ENCODE measurements at places on chromosomes 7 and 10. TPM values are rescaled to one million over a fixed set of nuclear protein-coding genes. Genes with fewer than 3 reads are reported as not detected.
A peak's percentile ranks its signal among the peaks of the same experiment; 100 is the strongest.

- no peak for DNase-seq
These were observed 102.4 kb downstream of the SMURF1 start for GRCh38 chr7:99041526-99041925.

DNA sequence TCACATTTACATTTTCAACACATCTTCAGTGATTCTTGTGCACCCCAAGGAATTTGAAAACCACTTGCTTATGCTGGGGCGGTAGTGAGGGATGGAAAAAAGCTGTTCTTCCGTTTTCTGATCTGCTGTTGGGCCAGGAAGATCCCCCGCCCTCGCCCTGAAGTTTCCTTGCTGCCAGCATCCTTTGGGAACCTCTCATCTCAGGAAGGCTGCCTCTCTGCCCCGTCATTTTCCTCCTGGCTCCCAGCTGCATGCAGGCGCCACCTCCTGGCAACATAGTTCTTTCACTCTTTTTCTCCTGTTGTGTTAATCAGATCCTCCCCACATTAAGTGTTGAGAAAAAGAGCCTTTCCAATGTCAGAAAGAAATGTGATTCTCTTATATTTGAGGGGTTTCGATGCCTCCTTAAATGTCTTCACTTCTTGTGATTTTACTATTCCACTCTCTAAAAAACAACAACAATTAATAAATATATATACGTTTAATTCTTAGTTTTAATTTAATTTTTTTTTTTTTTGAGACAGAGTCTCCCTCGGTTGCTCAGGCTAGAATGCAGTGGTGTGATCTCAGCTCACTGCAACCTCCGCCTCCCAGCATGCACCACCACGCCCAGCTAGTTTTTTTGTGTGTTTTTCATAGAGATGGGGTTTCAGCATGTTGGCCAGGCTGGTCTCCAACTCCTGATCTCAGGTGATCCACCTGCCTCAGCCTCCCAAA lies 122.9 kb downstream of the RALA start:
- peak; percentile 89 for DNase-seq

GRCh38 chr7:44368885-44369284 lies 43.5 kb upstream of the CAMK2B start:
- DNase-seq: no peak

DNA sequence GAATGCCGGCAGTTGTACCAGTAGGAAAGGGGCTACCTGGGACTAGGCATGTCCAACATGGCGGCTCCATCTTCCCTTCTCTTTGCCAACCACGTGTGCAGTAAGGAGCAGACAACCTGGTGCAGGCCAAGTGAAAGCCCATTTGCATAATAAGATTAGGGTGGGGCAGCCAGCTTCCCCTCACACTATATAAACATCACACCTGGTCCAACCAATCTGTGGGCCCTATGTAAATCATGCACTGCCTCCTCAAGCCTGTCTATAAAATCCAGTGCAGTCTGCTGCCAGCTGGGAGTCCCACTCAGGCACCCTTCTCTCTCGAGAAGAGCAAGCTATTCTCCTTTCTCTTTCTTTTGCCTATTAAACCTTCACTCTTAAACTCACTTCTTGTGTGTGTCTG lies 429.3 kb downstream of the CALN1 start:
- DNase-seq: no peak

DNA sequence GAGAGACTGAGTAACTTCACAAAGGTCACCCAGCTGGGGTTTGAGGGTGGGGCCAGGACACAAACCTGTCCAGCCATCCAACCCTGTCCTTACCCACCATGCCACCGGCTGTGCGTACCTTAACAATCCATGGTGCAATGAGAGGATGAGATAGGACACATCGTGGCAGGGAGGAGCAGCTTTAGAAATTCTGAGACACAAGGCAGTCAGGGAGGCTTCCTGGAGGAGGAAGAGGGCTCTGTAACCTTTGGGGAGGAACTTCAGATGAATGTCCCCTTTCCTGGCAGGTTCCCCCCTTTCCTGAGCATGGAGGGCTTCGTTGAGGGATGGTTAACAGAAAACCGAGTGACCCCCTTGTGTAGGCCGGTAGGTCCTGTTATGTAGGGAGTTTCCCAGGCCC lies 35.6 kb upstream of the SLC29A3 start:
- DNase-seq: no peak

DNA sequence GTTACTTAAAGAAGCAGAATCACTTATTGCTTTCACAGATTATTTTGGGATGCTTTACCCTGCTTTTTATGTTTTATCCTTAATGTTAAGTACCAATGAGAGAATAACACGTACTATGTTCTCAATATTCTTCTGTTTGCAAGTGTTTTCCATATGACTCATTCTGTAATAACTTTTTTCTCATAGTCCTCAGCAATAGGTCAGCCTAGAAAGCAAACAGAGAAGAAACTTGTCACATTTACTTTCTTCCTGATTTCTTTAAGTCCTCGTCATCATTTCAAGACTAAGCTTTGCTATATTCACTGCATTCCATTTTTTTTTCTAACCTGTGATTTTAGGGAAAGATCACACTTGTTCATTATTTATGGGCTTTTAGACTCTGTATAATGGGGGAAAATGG lies 6.8 kb upstream of the AGR2 start:
- no peak for DNase-seq

DNA sequence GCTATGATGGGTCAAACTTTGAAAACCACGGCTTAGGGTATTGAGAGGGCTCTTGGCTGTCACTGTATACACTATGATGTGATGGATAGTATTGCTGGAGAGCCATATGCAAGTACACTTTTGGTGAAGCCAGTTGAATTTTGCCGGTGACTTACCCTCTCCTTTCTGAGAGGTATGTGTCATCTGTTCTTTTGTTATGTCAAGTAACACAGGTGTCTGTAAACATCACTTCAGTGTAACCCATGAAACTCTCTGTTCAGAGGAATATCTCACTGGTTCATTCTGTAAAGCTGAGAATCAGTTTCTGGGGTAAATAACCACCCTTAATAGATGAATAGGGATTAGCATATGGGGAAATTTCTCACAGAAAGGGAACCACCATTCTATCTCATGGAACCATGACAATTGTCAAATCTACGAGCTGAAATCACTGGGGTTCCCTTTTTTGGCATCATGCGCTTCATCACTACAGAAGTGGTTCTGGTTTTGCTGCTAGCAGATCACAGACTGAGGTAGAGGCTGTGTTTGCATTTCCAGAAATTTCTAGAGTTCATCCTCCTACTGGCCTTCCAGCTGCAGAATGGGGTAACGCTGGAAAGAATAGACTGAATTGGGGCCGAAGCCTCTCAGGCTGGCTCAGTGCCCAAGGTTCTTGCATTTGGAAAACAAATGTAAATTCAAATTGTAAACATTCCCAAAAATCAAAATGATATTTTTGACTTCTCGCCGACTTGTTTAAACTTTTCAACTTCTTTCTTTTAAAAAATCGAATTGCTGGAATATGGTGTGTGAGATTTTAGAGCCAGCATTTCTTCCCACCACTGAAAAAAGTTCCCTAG lies 83.3 kb upstream of the CREB5 start:
- no peak for DNase-seq

- no peak for DNase-seq
These were observed 3.3 kb downstream of the PRRT4 start for GRCh38 chr7:128358233-128358632.

GRCh38 chr7:148719753-148720152 lies 21.1 kb downstream of the CUL1 start:
- no peak for DNase-seq

GRCh38 chr7:9091282-9091681 lies 657.9 kb downstream of the NXPH1 start:
- no peak for DNase-seq

GRCh38 chr7:17301471-17302456 lies 3.3 kb downstream of the AHR start:
- DNase-seq: peak; percentile 80

DNA sequence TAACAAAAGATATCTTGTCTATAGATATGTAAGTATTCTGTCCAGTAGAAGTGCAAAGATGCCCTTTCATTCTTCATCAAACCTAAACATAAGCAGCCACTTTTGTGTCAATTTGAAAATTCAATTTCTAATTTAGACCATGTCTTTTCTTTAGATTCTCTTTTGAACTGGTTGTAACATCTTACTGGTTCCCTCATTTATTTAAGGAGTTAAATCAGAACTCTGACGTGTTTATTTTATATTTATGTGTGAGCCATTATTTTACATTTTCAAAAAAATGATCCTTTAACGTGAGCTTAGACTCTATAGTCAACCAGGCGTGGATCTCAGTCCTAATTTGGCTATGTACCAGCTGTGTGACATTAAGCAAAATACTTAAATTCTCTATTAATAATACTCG lies 74.0 kb upstream of the PHYHIPL start:
- no peak for DNase-seq

- no peak for DNase-seq
These were observed 83.5 kb downstream of the RELN start for GRCh38 chr7:103905997-103906396.

DNA sequence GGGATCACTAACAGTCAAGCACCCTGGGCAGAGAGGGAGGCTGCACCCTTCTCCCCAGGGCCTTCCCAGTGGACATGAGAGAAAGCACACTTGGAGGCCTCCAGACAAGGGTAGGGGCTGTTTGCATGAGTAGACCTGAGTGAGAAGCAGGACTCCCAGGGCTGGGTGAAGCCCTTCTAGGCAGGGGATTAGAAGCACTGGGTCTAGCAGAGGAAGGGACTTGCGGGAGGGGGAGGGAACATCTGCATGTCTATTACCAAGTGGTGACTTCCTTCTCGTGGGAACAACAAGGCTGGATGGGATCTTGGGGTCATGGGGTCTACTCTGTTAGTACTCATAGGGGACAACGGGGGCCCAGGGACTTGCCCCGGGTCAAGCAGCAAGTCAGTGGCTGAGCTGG lies 67.8 kb downstream of the EMX2 start:
- no peak for DNase-seq

GRCh38 chr10:51076299-51076841 lies 2.1 kb downstream of the PRKG1 start:
- no peak for DNase-seq

GRCh38 chr10:61554925-61555324 lies 101.7 kb upstream of the TMEM26 start:
- DNase-seq: no peak

GRCh38 chr7:8638076-8638475 lies 204.7 kb downstream of the NXPH1 start:
- DNase-seq: no peak

DNA sequence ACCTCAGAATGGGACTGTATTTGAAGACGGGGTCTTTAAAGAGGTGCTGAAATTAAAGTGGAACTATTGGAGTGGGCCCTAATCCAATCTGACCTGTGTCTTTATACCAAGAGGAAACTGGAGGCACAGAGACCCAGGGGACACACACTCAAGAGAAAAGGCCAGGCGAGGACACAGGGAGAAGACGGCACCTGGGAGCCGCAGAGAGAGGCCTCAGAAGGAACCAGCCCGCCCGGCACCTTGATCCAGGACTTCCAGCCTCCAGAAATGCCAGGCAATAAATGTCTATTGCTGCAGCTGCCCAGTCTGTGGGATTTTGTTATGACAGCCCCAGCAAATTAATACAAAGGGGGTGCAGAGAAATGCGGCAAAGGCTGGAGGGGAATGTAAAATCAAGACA lies 10.5 kb downstream of the CARD11 start:
- DNase-seq: no peak

DNA sequence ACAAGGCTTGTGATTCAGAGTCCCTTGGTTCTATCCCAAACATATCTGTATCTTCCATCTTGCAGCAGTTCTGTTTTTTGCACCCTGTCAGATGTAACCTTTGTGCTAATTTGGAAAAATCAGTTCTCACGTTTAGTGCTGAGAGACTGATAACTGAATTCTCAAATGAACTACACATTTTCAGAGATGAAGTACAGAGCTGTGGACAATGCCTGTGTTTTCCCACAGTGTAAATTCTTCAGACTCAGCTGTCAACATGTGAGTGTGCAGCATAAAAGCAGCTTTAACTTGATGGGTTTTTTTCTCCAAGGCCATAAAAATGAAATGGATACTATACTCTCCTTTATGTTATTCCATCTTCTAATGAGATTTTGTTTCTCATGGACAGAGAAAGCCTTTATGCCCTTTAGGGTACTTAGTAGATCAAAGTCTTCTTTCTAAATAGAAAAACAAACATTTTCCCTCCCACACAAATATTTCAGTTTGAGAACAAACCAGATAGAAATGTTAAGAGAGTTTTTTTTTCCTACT lies 150.9 kb downstream of the SEMA3A start:
- no peak for DNase-seq

DNA sequence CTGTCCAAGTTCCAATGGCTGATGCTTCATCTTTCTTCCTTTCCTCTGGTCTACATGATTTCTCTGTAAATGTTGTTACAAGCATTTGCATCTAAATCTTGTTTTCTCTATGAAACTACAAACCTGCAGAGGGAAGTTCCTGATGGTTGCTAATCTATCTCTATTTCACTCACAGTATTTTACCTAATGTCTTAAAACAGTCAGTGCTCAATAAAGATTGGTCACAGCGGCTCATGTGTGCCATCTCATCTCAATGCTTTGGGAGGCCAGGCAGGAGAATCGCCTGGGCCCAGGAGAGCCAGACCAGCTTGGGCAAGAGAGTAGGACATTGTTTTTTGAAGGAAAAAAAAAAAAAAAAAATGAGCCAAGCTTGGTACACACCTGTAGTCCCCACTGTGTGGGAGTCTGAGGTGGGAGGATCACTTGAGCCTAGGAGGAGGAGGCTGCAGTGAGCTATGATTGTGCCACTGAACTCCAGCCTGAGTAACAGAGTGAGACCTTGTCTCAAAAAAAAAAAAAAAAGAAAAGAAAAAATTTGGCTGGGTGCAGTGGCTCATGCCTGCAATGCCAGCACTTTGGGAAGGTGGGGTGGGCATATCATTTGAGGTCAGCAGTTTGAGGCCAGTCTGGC lies 71.3 kb upstream of the ARMC3 start:
- no peak for DNase-seq

GRCh38 chr10:28668363-28669226 lies 8.7 kb upstream of the BAMBI start:
- peak; percentile 71 for DNase-seq

- DNase-seq: no peak
These were observed 1.9 kb downstream of the DKK1 start for GRCh38 chr10:52316001-52316400.

- no peak for DNase-seq
These were observed 76.9 kb downstream of the ZNF365 start for GRCh38 chr10:62450912-62451610.

GRCh38 chr7:129501760-129502707 lies at the start of gene SMKR1:
Gene SMKR1 (plus strand): TSS chr7:129502531. CDS start chr7:129502825, 294 bp downstream.
- DNase-seq: peak; percentile 69

Gene LRIT1
- total RNA-seq: not detected

Gene DEPP1
- total RNA-seq: 16.5 TPM

Gene GIMAP6
- total RNA-seq: not detected

Gene PRKCQ
- 0.73 TPM for total RNA-seq

Gene ACADSB
- total RNA-seq: 8.7 TPM

Gene CRYGN
- total RNA-seq: not detected

Gene ERVW-1
- total RNA-seq: not detected

Gene ABCC2
- 1.2 TPM for total RNA-seq

Gene PNLIPRP1
- total RNA-seq: not detected

Gene RHOBTB1
- total RNA-seq: 10.2 TPM

Gene FAM25A
- total RNA-seq: not detected

Gene INMT
- total RNA-seq: not detected

Gene TAS2R41
- total RNA-seq: not detected

Gene CCDC3
- not detected for total RNA-seq

Measured in Calu3 (cell line).